Transverse colon (tissue), 4 donors: ENCODE measurements at places on chromosomes 7 and 10. TPM values are rescaled to one million over a fixed set of nuclear protein-coding genes. Genes with fewer than 3 reads are reported as not detected.

GRCh38 chr7:47795631-47796030, 152.6 kb downstream of the PKD1L1 start:
- DNase-seq, result no peak

DNA sequence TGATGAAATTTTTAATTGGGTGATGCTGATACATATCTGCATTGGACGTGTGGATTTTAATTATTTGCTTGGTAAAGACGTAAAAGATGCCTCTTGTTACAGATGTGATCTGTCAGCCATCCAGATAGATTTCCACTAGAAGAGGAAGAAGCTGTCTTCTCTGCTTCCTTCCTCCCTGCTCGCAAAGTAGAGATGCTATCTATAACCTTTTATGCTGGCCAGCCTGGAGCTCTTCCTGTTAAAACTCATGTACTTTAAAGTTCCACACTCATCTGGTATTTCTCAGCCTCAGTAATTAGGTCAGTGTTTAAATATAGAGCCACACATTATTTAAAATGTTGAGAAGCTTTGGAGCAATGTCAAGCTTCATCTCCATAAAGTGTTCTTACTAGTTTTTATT, 51.2 kb upstream of the TMEM229A start:
- no peak for DNase-seq

- DNase-seq, result no peak
These were observed 46.9 kb downstream of the MINDY3 start for GRCh38 chr10:15813415-15813814.

GRCh38 chr10:98364432-98365102, 50.4 kb downstream of the PYROXD2 start:
- no peak for DNase-seq

- peak; percentile 68 for DNase-seq
These were observed 4.9 kb upstream of the SCD start for GRCh38 chr10:100341953-100342626.

DNA sequence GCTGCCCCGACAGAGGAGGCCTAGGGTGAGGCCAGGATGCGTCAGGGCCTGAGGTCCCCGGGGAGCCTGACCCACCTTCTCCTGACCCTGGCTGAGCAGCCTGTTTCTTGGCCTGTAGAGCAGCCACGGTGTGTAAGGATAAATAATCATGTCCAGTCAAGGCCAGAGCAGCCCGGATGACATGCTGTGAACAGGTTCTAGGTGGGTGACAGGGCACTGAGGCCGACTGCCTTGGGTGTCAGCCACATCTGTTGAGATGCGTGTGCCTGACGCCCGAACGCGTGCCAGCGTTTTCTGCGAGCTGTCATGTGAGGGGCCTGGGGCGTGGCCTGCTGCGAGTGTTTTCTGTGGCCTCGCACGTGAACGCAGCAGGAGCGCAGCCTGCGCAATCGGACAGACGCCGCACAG, 118.3 kb downstream of the FAM53B start:
- DNase-seq, result no peak

DNA sequence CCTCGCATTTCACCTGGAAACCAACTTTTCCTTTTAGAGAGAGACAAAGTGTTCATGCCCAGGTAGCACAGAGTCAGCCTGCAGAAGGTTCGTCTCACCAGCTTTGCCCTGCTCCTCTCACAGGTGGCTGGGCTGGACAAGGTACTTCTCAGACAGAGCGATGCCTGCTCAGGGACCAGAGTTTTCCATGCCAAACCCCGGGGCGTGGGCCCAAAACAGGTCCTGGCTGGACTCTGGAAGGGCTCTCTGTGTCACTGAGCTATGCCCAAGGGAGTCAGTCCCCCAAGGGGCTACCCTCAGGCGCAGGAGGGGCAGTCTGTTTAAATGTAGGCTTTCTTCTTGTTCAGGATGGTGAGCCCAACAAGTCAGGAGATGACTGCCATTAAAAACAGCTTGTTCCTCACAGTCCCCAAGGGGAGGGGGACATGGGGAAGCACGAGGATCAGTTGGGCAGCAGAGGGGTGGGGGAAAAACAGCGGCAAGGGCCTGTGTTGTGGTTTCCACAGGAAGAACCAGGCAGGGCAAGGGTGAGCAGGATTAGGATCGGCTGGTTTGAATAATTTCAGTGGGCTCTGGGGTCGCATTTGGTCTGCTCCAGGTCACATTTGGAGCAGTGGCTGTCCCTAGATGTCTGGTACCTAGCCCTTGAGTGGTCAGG, 55.5 kb upstream of the FIGNL1 start:
- DNase-seq, result no peak

GRCh38 chr10:130455791-130456190, 319.6 kb downstream of the GLRX3 start:
- DNase-seq, result no peak

DNA sequence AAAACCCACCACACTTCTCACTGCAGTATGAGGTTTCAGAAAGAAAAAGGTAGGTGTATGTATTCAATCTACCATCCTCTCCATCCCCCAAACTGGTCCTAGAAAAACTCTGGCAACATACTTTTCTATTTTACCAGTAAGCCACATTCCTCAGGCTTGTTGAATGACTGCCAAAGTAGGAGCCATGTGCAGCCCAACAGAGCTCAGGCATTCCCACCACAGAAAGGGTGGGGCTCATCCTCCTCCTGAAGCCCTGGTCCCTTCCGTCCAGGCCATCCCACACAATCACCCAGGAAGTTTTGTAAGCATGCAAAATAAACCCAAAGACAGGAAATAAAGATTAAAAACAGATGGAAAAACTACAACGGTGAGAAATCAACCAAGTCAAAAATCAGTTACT, 57.2 kb downstream of the MAD1L1 start:
- no peak for DNase-seq

GRCh38 chr10:27372095-27372494, 131.5 kb upstream of the ACBD5 start:
- DNase-seq, result no peak

DNA sequence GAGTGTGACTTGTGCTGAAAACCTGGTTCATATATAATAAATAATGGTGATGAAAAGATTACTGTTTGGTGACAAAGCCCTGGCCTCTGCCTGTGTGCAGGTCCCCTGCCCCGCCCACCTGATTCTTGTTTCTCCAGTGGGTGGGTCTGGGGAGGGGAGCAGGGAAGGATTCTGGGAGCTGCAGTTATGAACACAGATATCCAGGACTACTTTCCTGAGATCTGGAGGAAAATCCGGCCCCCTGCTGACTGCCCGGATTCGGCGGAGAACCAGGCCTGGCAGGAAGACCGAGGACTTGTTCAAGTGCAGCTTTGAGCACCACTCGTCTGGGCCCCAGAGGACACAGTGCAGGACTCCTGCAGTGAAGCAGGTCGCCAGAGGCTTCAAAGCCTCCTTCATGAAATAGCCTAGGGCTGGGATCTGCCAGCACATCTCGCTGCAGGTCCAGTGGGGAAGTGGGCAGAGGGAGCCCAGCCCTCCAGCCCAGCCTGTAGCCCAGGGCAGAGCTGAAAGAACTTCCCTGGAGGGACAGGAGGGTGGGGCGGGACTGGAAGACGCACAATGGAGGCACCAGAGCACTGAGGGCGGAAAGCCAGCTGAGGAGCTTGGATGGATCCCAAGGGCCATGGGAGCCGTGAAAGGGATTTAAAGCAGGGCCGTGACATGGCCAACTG, 7.0 kb downstream of the ATP6V0E2 start:
- DNase-seq, result no peak

DNA sequence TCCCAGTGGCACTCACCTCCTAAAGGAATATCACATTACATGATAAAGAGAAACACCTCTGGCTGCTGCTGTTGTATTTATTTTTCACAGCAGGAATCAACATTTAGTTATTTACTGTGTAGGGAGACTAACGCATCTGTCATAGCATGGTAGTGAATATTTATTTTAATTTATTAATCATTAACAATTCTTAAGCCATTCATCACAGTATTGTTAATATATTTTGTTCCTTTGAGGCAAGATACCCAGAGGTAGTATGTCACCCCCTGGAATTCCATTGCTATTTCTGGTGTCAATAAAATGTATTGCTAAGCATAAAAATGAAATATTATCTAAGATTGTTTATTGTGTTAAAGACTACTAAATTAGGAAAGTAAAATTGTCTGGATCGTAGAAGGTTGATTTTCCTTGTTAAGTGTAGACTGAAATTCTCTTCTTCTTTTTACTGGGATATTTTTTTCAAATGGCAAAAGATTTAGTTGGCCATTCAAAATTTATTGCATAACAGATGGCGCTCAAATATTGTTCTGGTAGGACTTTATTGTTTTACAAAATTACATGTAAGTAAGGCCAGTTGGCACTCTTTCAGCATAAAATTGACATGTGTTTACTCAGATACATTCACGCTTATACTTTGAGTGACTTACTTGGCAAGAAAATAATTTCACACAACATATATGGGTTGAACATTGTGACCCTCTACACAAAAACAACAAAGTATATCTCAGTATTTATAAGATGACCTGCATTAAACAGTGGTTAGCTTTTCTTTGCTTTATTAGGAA, 1358.7 kb upstream of the SORCS1 start:
- no peak for DNase-seq

- DNase-seq, result no peak
These were observed 8.4 kb upstream of the TEX36 start for GRCh38 chr10:125691160-125691981.

- no peak for DNase-seq
These were observed 60.6 kb upstream of the ANTXRL start for GRCh38 chr10:46226232-46226631.

DNA sequence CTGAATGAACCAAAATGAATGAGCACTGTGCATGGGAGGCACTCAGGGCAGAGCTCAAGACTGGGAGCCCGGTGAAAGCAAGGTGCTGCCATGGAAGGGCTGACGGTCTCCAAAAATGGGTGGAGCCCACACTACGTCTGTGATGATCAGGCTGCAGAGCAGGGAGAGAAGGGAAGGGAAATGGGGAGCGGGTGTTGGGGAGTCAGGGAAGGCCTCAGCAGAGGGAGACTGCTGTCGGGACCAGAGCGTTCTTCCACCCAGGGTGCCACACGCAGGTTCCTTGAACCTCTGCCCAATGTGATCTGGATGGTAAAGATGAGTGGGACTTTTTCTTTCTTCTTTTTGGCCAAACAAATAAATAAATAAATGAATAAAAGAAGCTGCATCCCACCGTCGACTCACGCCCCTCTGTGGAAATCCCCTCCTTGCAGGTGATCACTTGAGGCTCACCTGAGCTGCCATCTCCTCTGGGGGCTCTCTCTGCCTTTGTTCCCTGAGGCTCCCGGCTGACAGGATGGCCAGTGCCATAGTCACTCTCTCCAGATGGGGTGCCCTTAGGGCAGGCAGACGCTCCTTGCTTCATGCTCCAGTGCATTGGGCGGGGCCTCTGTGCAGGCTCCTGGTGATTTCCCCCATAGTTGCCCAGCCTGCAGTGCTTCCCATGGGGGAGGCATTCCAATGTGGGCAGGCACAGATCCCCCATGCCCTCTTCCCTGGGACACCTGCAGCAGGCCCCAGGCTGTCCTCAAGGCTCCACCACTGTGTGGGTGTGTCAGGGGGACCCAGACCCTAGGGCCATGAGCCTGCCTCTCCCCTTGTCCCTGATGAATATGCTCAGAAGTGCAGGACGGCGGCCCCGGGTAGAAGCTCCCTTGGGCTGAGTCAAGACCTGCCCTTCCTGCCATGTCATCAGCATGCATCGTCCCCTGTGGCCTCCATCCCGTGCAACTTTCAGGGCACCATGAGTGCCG, 131.8 kb downstream of the PTPN20 start:
- no peak for DNase-seq

- no peak for DNase-seq
These were observed 25.1 kb downstream of the PRKAG2 start for GRCh38 chr7:151851782-151852181.

DNA sequence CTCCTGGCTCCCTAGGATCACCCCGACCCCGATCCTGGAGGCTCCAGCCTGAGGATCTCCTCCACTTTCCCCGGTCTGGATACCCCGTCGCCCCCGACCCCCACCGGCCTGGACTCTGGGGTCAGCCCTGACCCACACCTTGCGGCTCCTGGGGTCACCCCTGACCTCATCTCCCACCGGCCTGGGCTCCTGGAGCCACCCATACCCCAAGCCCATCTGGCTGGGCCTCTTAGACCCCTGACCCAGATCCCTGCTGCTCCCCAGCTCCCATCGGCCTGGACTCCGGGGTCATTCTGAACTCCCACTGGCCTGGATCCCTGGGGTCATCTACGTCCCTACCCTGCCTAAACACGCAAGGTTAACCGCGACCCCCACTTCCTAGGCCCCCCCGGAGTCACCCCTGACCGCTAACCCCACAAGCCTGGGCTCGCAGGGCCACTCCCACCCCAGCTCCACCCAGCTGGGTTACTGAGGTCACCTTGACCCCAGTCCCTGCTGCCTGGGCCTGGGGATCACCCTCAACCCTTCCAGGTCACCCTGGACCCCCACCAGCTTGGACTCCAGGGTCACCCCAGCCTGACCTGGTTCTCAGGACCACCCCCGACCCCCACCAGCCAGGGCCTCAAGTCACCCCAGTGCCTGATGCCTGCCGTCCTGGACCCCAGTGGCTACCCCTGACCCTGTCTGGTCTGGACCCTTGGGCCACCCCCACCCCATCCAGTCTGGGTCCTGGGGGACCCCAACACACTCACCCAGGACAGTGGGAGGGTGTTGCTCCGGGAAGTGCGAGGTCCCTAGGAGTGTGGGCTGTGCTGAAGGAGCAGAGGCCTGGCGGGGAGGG, 1.2 kb downstream of the FOXK1 start:
- peak; percentile 47 for DNase-seq

GRCh38 chr10:1054684-1055083, 1.5 kb upstream of the WDR37 start:
- no peak for DNase-seq

DNA sequence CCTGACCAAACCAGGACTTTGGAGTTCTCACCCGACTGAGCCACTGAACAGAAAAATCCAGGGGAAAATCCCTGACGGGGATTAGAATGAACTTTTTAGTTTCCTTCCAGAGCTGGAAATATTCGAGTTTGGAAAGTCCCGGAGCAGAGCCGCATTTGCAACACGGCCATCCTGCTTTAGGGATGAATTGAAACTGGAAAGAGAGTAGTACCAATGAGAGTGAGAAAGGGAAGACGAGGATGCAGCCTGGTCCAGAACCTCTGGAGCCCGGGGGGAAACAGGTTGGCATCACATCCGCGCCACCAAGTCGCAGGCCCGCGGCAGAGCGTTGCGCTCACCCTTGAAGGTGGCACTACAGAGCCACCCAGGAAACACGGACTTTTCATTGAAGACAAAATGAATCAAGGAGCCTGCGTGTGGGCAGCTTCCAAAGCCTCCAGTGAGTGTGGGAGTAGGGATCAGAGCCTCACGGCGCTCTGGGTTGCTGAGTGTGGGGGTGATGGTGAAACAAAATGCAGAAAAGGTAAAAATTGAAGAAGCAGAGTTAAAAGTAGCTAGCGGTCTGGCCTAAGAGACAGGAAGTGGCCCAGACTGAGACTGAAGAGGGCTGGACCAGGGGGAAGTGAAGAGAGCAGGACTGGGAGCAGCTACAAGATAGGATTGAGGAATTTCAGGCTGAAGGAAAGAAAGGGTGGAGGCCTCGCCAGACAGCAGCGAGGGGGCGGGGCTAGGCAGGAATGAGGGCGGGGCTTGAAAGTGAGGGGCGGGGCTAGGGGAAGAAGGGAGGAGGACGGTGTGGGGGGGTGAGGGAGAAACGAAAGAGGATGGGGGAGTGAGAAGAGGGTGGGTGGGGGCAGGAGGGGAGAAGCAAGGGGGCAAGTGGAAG, 1.8 kb downstream of the SMURF1 start:
- peak; percentile 76 for DNase-seq

- no peak for DNase-seq
These were observed 115.1 kb downstream of the GNAI1 start for GRCh38 chr7:80249619-80250295.

- DNase-seq, result no peak
These were observed 128.4 kb upstream of the PLPP4 start for GRCh38 chr10:120328647-120329046.

Gene ACTL6B
- total RNA-seq, result not detected

Gene TEX47
- total RNA-seq, result not detected

Gene DGKI
- 0.64 TPM for total RNA-seq

Gene RSPH10B
- not detected for total RNA-seq

Gene LIPF
- not detected for total RNA-seq

Gene NPTX2
- 9.1 TPM for total RNA-seq

Gene SAP25
- total RNA-seq, result 52.4 TPM
